ENCODE measurements at places on chromosomes 3 and 15.

DNA sequence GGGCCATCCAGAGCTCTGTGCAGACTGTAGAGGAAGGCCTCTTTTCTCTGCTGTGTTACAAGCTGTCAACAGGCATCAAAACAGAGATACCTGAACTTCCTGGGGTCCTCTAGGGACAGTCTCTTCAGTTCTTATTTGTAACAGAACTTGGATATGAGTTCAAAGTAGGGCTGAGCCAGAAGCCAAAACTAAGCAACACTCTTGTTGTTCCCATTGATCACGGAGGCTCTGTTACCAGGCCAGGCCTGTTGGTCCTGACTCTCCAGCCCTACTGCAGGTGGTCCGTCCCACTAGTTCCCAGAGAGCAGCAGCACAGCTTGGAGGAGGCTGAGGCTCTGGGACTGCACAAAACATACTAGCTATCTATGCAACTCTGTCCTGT is 13.1 kb upstream of the AHSG start:
- DNase-seq: no peak

- DNase-seq: no peak
Observed at GRCh38 chr3:194466761-194467356, 19.9 kb downstream of the ATP13A3 start.

DNA sequence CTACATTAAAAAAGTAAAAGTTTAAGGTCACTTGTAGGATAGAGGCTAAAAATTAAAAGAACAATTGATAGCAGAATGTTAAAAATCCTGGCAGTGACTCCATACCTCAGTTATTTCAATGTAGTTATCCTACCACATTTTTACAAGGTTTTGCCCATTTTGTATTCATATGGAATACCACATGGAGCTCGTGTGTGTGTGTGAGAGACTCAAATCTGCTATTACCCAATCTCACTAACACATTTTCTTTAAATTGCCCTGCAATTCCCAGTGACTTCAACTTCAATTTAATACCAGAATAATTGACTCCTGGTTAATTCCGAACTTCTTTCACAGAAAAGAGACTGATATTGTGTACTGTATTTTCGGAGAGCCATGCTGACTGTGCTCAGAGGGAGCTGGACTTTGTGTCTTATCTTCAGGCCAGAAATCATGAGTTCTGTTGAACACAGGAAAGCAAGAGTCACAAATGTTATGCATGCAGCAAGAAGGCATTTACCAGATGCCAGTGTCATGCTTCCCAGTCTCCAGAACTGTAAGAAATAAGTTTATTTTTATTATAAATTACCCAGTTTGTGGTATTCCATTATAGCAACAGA is 529.0 kb upstream of the NECTIN3 start:
- DNase-seq: no peak

DNA sequence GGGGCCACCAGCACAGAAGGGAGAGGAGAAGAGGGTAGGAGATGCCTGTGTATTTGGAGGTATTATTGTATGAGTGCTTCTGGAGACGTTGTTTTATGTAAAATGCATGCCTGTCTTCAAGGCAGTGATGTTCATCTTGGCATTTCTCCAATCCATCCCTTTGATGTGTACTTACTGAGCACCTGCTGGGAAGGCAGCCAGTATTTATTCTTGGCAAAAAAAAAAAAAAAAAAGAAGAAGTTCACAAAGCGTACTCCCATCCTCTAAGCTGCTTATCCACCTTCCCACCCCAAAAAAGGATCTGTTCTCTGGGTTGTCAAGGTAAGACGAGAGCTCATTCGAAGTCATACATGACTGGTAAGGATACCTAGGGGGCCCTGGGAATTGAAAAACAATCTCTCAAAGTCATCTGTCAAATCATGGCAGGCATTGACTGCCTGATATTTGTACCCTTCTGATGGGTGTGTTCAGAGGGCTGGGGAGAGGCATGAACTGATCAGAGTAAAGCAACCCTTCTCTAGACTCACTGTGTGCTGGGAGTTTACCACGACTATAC is 30.0 kb upstream of the SLC6A1 start:
- DNase-seq: no peak

DNA sequence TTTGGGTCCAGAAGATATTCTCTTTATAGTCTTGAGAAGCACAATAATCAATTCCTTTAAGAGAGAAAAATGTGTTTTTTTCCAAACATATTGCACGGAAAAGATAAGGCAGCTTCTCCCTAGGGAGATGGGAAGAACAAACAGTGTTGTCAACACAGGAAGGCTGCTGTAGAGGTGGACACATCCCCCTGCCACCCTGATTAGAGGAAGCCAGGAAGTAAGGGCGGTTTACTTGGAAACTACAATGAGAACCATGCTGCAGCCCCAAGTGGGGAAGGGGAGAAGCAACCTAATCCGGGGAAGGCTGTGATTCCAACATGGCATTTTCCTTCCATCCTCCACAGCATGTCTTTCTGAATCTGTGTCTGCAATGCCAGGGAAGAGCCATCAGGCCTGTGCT is 256.9 kb upstream of the TGFBR2 start:
- DNase-seq: no peak

DNA sequence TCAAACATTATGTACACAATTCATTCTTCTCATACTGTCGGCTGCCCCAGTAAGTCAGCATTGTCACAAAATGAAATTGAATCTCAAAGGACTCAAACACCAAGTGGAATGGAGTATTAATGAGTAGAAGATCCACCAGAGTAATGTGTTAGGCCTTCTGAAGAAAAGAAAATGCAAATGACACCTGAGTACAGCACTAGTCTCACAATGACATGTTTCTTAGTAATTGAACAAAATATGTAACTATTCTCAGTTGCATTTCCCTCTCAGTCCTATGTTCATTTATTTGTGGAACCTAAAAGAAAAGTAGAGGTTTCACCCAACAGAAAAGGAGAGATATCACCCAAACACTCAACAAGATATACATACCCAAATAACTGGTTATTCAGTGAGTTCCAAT is 283.9 kb upstream of the THBS1 start:
- DNase-seq: no peak

DNA sequence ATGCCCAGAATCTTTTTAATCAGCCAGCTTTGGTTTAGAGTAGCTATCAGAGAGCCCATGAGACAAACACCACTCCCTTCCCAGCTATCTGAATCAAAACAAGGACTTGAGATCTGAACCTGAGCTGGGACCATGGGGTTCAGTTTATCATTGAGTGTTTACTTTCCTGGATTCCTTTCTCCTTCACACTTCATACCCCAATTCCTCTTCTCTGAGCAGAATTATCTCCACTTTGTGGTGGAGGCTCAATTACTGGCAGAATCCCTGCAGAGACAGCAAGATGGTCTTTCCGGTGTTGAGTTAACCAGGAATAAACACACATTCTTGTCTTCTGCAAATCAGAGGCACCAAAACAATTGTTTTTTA is 102.4 kb downstream of the RPL22L1 start:
- DNase-seq: no peak

GRCh38 chr3:8656240-8656639 is 11.6 kb upstream of the SSUH2 start:
- no peak for DNase-seq
